ENCODE measurements at places on chromosomes 4 and X. TPM values are rescaled to one million over a fixed set of nuclear protein-coding genes. Genes with fewer than 3 reads are reported as not detected.

The CTAG1A gene
- 0.54 TPM for total RNA-seq

DNA sequence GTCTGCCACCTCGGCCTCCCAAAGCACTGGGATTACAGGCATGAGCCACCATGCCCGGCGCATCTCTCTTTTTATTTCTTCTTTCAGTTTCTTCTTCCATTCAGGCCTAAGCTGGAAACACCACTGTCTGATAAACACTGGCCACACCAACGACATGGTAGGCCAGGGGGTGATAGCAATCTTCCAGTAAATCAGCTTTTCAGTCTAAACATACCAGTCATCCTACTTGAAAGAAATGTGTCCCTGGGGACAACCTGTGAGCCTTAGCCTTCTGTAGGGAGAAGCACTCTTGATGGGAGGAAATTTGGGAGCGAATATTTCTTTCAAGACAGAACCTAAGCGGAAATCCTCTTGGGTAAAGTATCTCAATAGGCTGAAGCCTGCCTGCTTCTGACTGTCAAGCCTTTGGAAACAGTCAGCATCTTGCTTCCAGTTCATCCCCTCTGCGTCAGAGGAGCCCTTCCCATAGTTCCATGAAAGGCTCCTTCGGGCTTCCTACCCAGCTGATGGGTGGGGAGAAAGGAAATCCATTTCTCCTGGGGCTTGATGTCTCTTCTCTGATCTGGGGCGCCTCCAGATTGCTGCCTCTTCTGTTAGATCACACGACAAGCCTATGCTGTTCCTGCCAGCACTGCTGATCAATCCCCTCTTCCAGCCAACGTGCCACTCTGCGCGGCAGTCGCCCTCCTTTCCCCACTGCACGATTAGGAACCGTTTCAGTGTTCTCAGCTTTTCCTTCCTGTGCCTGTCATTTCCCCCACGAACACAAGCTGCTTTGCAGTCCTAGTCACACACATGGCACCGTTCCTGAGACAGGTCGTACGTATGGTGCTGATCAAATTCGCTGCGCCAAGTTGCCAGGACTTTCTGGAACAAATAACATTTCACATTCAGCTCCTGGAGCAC, 49.5 kb upstream of the CBR4 start:
- no peaks in the 10 kb centered on the region for H3K27me3 ChIP-seq
- DNase-seq = no peak
- H3K4me3 ChIP-seq = no peak overlapping the region
- no peaks in the 10 kb centered on the region for H3K36me3 ChIP-seq

The PABPC1L2B gene
- total RNA-seq = not detected

The AFP gene
- not detected for total RNA-seq

DNA sequence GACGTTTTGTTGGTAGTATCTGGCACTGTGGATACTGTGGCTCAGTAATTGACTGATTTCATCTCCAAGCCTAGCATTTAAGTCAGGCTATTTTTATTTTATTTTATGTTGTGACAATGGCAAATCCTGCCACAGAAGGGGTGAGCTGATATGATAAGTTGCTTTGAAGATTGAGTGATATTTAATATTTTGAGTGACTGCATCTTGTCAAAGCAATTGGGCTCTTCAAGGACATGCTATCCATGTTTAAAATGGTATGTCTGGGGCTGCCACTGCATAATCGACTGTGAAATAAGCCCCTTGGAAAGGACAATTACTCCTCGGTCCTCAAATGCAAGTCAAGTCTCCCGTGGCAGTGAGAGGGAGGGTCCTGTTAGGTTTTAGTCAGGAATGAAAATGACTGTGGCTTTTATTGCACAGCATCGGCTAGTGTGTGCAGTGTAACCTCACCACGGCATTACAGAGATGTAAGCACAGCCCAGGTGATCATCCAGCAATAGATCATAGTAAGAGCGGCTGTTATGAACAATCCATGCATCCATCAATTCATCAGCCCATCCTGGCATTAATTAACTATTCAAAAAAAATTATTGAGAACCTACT, 178.2 kb downstream of the GBA3 start:
- no peaks in the 10 kb centered on the region for H3K36me3 ChIP-seq
- no peak for DNase-seq
- no peak overlapping the region for H3K27ac ChIP-seq
- H3K4me3 ChIP-seq = no peak overlapping the region
- H3K27me3 ChIP-seq = no peaks in the 10 kb centered on the region

DNA sequence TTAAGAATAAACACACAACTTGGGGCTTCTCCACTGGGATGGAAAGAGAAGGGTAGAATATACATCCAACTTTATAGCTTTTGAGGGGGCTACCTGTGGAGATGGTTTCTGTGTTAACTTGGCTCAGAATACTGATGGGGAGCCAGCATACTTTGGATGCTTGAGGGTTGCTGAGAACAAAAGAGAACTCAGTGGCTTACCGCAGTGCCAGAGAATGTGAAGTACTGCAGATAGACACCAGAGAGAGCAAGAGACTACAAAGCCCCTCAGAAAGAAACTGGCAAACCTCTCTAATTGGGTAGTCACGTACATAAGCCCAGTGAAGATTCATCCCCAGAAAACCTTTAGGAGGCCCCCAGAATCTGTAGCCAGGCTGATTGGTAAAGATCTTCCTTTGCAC, 214.4 kb downstream of the DCHS2 start:
- no peaks in the 10 kb centered on the region for H3K27me3 ChIP-seq
- DNase-seq = no peak
- H3K4me1 ChIP-seq = no peaks in the 10 kb centered on the region
- no peak overlapping the region for H3K4me3 ChIP-seq
- H3K36me3 ChIP-seq = no peaks in the 10 kb centered on the region

Measured in sigmoid colon (tissue), 7 donors.